ENCODE measurements at places on chromosomes 16 and 17.

DNA sequence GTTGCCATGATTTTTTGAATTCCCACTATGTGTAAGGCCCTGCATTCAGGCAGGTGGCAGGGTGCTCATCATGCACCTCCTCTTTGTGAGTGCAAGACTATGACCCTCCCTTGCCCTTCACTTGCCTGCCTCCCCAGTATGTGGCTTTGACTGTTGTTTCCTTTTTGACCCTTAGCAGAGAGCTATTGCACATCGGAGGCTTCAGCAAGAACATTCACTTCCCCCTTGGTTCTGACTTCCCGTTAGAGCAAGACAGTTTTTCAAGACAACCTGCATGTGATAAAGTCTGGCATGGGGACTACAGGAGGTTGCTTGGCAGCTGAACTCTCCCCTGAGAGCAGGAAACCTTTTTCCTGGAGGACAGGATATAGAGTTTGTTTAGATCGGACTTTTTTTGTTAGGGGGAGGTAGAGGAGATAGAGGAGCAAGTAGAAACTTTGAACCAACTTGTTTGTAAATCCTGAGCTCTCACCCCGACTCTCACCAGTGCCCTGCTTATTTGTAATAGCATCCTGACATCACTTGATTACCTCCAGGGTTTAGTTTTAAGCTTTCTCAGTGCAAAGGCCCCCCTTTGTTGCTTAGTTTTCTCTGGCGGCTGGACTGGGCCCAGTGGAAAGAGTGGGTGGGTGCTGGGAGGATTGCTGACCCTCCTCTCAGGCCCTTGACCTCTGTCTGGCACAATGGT lies 34.3 kb downstream of the LIMD2 start:
- DNase-seq = peak; percentile 87

DNA sequence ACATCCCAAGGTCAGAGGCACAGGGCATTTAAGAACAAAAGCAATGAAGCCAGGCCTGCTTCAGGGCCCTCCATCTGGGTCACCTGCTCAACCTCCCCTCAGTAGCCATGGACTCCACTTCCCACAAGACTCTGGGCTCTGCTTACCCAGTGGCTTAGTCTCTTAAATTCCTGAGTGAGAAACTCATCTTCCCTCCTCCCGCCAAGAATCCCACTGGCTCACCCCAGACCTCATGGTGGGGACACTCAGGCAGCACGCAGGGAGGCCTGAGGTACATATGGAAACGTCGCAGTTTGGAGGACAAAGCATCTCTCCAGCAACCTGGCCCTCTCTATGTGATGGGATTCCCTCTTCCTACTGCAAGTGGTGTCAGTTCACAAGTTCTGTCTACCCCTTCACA lies 326.7 kb upstream of the CDH5 start:
- DNase-seq = no peak

GRCh38 chr17:7557775-7558543 lies 591 bp upstream of the TNFSF13 start:
- DNase-seq = peak; percentile 80

GRCh38 chr17:74812109-74813009 lies 36.2 kb upstream of the NAT9 start:
- DNase-seq = peak; percentile 44

DNA sequence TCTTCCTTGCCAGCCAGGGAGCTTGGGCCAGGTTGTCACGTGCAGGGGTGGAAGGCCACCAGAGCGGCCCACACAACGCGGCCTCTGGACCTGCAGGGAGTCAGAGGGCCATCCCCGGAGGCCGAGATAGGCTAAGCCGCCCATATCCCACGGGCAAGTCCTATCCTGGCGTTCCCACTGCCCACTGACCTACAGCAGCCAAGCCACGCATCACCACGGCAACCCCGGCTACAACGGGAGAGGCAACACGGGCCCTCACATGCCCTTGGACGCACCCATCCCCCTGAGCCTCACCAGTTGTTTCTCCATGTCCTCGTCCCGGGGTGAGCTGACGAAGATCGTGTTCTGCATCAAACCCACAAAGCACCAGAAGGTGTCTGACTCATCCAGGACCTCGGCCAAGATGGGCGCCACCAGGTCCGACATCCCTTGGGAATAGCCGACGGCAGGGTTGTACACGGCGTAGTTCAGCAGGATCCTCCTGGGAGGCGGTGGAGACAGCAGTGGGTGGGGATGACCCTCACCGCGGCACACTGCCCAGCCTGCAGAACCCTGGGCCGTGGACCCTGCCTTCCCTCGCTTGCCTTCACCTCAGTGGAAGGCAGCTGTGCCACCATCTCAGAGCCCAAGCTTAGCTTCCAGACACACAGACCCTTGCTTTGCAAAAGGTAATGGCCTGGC lies 88.2 kb downstream of the TBC1D16 start:
- no peak for DNase-seq

- no peak for DNase-seq
These were observed 327.6 kb downstream of the CDH13 start for GRCh38 chr16:82954224-82954929.

GRCh38 chr16:72815348-72816318 lies 232.3 kb downstream of the ZFHX3 start:
- no peak for DNase-seq

GRCh38 chr16:10256784-10257641 lies 74.8 kb upstream of the GRIN2A start:
- DNase-seq = peak; percentile 15

DNA sequence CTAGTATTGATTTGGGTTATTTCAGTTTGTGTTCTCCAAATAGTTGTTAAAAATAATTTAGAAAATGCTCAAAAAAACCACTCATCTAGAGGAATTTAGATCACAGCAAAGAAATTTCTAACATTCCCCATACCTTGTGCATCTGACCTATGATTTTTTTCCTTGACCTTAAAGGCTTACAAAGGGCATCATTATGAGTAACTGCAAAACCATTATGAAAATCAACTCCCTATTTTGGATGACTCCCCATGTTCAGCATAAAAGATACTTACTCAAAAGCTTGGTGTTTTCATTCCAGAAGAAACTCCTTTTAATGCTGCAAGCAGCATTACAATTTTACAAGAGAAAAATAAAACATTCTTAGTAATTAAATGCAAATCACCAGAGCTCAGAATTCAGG lies 83.2 kb downstream of the GRIN2A start:
- DNase-seq = no peak

- DNase-seq = no peak
These were observed 265.6 kb downstream of the CDH13 start for GRCh38 chr16:82892324-82892723.

DNA sequence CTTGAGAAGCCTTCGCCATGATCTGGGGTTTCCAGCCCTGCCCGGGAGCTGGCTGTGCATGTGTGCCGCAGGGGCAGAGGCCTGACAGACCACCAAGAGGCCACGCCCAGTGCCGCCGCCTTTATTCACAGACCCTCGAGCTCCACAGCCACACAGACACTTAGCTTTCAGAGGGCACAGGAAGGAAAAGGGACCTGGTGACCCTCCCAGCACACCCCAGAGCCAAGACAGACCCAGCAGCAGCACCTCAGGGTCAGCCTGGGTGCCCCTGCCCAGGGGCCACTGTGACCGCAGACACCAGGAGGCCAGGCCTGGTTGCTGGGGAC lies 10.8 kb downstream of the MCRIP1 start:
- no peak for DNase-seq

DNA sequence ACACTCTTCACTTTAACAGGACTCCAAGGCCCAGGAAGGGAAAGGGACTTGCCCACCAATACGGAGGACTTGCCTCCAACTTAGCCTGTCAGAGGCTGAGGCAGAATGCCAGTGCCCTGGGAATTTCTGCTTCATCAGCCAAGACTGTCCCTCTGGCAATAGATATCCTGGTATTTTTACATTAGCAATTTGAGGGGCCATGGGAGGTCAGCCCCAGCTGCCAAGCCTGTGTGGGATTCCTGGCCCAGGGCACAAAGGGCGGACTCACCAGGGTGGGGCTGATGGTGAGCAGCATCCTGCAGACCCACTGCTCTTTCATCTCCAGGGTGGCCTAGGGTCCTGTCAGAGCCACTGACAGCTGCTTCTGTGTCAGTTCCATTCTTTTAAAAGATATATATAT lies 78.3 kb upstream of the CIBAR2 start:
- DNase-seq = no peak

- no peak for DNase-seq
These were observed 14.7 kb downstream of the CACNG3 start for GRCh38 chr16:24270721-24271442.

- DNase-seq = no peak
These were observed 89.8 kb downstream of the C16orf95 start for GRCh38 chr16:87227296-87227951.

GRCh38 chr17:64107500-64108236 lies 22.3 kb downstream of the ERN1 start:
- no peak for DNase-seq
